ENCODE measurements at places on chromosomes 2 and 18.
A peak's percentile ranks its signal among the peaks of the same experiment; 100 is the strongest.

DNA sequence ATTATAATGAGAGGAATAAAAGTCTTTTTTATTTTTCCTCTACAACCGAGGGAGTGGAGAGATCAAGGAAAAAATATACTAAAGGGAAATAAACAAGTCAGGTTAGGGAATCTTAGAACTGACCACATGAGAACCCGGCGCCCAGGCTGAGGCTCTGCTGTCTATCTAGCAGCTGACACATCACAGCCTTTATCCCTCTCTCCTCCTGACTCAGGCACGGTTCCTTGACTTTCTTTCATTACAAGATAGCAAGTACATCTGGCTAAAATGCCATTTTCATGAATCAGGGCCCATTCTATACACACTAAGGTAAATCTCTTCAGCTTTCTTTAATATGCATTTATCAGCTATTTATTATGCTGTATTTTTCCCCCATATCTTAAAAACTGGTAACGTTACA, 296.0 kb downstream of the TMX3 start:
- DNase-seq: no peak

DNA sequence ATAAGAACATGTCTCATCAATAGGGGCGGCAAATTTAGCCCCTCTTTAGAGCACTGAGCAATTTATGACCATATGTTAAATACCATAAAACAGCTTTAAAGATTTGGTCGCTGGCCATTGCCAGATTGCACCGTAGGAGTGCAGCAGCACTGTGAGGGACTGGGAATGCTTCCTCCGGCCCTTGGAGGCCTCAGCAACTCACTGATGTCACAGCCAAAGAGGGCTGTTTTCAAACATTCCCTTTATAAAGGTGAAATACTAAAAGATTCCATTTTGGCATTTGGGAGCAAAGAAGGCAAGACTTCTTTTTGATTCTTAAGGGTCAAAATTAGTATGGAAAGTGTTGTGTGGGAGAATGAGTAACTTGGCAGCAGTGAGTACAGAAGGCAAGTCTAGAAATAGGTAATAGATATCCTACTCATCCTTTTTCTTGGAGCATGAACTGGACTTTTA, 63.7 kb downstream of the BABAM2 start:
- DNase-seq: no peak

- no peak for DNase-seq
Observed at GRCh38 chr2:69993048-69993565, 31.7 kb upstream of the ASPRV1 start.

DNA sequence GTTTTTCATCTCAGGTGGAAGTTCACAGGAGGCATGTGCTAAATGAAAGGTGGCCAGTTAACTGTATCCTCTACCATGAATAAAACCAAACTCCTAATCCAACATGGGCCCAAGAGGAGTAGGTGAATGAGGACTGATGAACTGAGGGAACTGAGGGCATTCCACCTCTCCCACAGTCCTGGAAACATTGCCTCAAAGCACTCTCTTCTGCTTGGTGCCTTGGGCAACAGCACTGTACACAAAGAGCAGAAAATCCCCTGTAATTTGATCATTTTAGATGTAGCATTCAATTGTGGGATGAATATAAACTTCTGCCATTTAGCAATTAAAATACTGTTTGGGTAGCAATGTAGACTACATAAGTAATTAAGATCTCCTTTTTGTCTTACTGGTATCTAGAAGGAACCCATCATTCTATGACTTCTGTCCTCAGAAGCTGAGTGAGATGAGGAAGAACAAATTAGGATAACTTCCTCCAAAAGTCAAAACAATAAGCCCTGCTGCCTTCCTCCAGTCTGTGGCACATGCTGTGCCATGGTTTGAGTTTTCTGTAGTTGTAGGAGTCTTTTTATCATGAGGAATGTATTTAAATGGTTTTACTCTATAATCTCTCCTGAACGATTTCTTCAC, 86.7 kb upstream of the ZEB2 start:
- no peak for DNase-seq

DNA sequence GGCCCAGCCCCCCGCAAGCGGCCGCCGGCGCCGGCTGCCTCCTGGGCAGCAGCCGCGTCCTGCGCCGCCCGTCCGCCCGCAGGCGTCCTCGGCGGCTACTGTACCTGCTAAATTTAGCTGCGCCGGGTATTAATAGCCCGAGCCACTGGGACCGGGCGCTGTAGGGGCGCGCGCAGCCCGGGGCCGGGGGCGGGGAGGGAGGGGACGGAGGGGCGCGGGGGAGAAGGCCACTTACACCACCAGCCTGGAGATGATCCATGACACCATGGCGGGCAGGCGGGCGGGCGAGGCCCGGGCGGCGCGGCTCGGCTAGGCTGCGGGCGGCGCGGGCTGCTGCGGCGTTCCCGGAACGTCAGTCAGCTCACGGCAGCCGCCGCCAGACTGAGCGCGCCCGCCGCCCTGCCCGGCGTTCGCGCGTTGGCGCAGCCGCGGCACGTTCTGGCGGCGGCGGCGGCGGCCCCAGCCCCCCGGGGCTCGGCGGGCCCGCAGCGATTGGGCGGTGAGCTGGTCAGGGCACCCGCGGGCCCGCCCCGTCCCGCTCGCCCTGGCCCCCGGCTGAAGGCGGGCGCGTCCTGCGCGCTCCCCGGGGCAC, at the start of gene REEP1:
Gene REEP1 (minus strand): TSS at position 383 of the 592 bp plus-strand sequence. CDS start 116 bp downstream, at position 267.
- DNase-seq: peak; percentile 72

GRCh38 chr18:26757263-26758019, 108.1 kb downstream of the AQP4 start:
- no peak for DNase-seq

GRCh38 chr18:41444943-41445342, 510.1 kb upstream of the PIK3C3 start:
- DNase-seq: no peak

DNA sequence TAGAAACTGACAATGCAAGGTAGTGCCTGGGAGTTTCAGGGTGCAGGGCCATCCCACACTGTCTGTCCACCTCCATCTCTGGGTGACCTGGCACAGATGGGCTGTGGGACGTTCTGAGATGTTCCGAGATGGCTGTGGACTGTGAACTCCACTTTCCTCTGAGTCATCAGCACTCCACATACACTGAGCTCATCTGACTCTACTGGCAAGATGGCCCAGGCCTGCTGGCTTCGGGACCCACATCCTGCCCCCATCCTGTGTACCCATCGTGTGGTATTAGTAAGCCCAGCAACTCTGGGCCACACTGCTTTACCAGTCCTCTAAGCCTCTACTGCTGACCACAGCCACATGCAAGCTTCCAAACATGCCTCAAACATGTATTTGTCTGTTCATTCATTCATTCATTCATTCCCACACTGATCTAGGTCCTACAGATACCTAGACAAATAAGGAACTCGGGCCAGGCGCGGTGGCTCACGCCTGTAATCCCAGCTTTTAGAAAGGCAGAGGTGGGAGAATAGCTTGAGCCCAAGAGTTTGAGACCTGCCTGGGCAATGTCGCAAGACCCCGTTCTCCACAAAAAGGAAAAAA, 124.8 kb upstream of the CXCR4 start:
- no peak for DNase-seq

- DNase-seq: no peak
Observed at GRCh38 chr2:162581959-162582798, 238.2 kb downstream of the GCA start.

DNA sequence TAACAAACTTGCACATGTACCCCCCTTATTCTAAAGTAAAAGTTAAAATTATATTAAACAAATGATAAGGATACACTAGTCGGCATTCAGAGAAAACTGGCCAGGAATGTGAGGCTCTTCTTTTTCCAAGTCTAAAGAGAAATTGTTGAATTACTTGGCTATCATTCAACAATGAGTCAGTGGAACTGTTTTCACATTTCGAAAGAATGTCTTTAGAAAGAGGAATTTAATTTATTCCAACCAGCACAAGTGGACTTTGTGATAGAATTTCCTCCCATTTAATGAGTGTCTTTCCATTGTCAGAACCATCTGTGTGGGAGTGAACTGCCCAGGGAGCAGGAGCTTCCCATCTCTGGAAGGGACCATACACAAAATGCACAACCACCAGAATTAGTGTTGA, 792.2 kb downstream of the EPHA4 start:
- no peak for DNase-seq

- no peak for DNase-seq
Observed at GRCh38 chr2:96241227-96241626, 24.6 kb downstream of the TMEM127 start.

- DNase-seq: peak; percentile 73
Observed at GRCh38 chr2:66445076-66445924, 10.4 kb downstream of the MEIS1 start.

DNA sequence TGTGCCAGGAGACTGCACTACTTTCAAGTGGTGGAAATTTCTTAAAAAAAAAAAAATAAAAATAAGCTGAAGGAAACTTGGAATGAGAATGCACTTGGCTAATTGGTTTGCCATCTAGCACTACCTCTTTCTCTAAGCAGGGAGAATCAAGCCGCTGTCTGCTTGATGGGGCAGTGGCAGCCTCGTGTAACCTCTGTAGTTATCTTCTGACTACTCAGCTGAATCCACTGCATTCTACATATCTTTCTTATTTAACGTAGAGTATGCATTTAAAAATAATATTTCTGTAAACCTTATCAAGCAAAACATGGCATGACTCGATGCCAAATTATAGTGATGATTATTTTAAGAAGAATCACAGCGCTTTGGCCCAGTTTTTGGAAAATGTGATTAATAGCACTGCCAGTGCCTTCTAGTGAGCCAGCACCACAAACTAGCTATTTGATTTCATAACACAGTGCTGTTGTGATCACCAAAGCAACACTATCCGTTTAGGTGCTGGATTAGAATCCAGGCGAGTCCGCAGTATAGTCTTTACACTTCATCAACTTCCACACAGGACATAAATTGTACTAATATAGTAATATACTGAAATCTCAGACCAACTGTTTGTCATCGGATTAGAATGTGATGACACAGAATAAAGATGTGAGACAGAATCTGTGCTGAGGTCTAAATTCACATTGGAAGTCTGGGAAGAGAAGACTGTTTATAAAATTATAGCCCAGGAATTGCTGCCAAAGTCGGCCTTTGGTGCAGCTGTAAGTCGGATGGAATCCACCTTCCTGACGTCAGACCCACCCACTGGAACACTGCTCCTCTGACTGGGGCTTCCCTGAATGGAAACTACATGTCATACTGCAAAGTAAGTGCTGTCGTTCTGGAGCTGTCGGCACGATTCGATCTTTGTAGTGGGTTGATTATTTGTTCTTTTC, 136.5 kb upstream of the ETAA1 start:
- no peak for DNase-seq

DNA sequence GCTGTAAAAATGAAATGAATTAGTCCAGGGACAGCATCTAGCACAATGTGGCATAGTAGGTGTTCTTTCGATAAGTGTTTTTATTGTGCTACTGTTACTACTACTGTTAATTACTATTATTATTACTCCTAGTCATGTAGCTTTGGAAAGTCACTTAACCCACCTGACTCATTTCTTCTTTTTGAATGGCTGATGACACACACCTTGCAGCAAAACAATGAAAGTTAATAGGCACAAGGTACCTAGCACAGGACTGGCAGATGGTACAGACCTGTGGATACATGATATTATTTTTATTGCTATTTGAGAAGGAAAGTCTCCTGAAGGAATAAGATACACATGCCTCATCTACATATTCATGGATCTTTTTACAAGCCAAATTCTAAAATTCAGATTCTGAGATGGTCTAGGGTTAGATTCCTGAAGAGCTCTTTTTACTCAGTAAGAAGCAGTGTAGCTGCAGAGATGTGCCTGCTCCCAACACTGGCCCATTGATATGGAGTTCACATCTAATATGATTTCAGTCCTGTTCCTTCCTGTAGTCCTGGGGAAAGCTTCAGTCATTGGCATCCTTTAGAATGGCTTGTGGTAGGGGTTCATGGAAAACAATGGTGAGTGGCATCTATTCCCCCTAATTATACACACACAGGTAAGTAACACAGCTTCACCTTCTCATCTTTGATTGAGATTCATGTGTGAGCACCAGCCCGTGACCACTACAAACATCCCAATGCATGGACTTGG, 7.9 kb upstream of the ERMN start:
- no peak for DNase-seq

- peak; percentile 18 for DNase-seq
Observed at GRCh38 chr2:128799730-128800129, 481.1 kb upstream of the HS6ST1 start.

- no peak for DNase-seq
Observed at GRCh38 chr2:237431372-237431771, 17.4 kb upstream of the COL6A3 start.

- DNase-seq: no peak
Observed at GRCh38 chr18:45932708-45933107, 34.4 kb downstream of the EPG5 start.

DNA sequence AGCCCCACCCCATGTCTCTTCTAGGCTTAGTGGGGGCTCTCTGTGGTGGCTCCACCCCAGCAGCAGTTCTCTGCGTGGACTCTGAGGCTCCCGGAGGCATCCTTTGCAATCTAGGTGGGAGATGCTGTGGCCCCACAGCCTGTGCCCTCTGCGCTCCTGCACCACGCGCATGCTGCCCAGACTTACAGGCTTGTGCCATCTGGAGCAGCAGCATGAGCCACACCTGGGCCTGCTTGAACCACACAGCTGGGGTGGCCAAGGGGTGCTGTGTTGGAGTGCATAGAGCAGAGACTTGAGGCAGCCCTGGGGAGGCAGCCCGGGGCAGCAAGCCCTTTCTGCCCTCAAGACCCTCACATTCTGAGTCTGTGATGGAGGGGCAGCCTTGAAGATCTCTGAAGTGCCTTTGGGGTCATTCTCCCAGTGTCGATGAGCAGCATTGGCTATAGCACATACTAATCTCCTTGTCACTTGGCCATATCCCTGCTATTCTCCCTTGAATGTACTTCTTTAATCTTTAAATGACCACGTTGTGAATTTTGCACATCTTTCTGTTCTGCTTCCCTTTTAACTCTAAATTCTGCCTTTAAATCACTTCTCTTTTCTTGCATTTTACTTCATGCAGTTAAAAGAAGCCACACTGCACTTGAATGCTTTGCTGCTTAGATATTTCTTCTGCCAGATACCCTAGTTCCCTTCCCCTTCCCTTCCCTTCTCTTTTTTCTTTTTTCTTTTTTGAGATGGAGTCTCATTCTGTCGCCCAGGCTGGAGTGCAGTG, 62.4 kb downstream of the NCAPH start:
- DNase-seq: no peak

- DNase-seq: no peak
Observed at GRCh38 chr2:106812383-106812782, 73.6 kb downstream of the ST6GAL2 start.

DNA sequence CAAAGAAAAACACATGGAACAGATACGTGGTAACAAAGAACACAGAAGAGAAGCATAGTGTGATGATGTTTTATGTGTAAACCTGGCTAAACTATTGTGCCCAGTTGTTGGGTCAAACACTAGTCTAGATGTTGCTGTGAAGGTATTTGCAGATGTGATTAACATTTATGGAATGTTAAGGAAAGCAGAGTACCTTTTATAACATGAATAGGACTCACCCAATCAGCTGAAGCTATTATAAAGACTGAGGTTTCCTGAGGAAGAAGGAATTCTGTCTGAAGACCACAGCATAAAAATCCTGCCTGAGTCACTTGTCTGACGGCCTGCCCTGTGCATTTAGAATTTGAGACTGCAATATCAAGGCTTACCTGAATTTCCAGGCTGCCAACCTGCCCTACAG, 253.1 kb downstream of the DYM start:
- no peak for DNase-seq

GRCh38 chr2:126476691-126477090, 179.3 kb upstream of the GYPC start:
- DNase-seq: no peak

GRCh38 chr2:183427558-183427957, 303.3 kb downstream of the NUP35 start:
- no peak for DNase-seq

GRCh38 chr2:177783835-177784744, 288.5 kb downstream of the PDE11A start:
- no peak for DNase-seq

Measured in type B pancreatic cell (in vitro differentiated cells).